CD4-positive, alpha-beta T cell treated with Interleukin-6 at 100 ng/mL for 8 hours (primary cell): ENCODE measurements at places on chromosomes 12 and 14.

- no peak for DNase-seq
Measured at GRCh38 chr14:92655419-92656201, 92.8 kb downstream of the LGMN start.

- no peak for DNase-seq
Measured at GRCh38 chr14:69298131-69299071, 38.4 kb downstream of the GALNT16 start.

GRCh38 chr12:106248312-106248845 is 559 bp upstream of the CKAP4 start:
- DNase-seq = peak; percentile 7

DNA sequence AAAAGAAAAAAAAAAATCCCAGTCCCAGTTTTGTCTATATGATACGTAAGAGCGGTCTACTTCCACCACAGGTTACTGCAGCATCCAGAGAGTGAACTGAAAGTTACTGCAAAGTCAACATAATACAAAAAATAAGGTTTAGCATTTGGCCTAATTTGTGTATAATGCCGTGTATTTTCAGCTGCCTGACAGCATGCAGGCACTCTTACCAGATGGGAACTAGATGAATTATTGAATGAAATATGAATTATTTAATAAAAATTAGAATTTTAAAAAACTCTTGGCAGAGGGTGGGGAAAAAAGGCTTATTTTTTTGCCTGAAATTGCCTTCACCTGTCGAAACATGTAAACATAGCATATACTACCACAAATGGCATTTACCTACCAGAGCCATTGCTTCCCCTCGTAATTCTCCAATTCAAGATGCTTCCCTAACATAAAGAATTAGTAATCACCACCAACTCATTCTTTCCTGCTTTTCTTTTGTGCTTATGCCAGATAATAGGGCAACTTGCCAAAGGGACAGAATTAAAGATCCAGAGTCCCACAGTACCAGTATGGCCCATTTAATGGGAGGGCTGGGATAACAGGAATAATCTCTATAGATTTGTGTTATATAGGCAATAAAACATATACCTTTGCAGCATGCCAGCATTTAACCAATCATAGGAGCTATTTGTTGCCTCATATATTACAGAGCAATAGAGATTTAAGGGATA is 31.1 kb downstream of the ATF7 start:
- no peak for DNase-seq

- DNase-seq = no peak
Measured at GRCh38 chr14:70094631-70095030, 94.1 kb downstream of the SLC8A3 start.

DNA sequence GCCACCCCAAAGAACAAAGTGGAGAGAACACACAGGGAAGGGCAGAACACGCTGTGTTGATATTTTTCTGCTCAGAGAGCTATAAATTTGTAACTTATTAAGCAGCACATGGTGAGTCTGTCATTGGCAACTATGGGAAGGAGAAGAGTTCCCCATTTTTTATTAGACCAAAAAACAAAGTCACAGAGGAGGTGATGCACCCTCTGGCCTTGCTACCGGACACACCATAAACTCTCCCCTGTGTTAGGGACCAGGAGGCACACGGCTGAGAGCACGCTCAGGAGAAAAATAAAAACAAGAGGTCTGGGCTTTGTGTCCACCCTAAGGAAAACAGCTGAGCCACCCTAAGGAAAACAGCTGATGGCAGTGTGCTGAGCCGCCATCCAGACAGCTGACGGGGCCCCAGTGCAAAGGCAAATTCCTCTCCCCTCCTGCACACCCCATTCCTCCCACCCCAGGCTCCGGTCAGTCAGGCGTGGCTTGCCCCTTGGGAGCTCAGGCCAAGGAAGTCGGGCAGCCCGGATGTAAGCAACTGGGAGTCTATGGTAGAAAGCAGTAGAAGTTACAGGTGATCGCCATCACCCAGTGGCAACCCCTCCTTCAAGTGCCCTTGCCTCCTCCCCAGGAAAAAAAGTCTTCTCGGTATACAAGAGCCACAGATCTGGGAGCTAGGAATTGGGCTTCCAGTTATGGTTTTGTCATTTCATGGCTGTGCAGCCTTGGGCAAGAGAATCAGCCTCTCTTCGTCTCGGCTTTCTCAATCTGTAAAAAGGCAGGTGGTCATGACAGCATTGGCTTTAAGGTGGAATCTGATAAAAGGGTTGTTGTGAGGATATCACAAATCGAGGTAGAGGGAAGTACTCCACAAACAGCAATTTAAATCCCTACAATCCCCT is 2.4 kb downstream of the PXN start:
- DNase-seq = no peak

DNA sequence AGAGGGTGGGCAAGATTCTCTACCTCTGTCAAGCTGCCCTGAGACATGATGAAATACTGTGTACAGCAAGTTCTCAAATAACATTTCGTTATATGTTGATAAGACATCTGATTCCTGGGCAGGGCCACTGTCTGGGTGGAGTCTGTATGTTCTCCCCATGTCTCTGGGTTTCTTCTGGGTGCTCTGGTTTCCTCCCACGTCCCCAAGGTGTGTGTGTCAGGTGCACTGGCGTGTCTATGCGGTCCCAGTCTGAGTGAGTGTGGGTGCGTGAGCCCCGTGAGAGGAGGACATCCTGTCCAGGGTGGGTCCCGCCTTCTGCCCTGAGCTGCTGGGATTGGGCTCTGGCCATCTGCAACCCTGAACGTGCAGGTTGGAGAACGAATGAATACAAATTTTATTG is 29.6 kb downstream of the KCTD10 start:
- DNase-seq = no peak

DNA sequence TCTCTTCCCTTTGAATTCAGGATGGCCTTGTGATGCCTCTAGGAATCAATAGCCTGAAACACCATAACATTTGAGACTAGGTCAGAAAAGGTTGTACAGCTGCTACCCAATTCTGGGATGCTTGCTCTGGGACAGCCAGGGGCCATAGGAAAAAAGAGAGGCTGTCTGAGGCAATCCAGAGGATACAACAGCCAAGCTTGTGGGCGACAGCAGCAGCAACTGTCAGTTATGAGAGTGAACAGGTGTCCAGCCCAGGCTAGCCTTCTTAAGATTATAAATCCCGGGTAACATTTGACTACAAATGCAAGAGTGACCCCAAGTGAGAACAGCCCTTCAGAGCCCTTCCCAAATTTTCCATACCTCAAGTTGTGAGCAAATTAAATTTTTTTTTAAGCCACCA is 11.1 kb downstream of the DCN start:
- DNase-seq = no peak

- DNase-seq = no peak
Measured at GRCh38 chr12:77916276-77916675, 85.6 kb downstream of the NAV3 start.

DNA sequence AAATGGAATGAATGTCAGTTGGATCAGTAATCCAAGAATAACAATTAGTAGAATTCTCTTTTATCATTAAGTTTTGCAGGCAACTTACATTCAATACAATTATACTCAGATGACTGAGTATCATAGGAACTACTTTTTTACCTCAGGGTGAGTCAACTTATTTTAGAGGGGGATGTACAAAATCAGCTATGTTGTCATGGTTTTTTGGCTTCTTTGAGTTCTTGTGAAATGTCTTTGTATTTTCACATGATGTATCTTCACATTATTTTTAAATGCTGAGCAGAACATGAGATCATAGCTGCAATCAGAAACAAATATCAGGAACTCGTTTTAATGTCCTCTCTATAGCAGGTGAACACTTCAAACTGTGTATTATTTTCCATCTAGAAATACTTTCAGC is 65.3 kb upstream of the PTPRR start:
- DNase-seq = no peak

GRCh38 chr12:12529783-12530421 is 32.8 kb downstream of the DUSP16 start:
- no peak for DNase-seq

DNA sequence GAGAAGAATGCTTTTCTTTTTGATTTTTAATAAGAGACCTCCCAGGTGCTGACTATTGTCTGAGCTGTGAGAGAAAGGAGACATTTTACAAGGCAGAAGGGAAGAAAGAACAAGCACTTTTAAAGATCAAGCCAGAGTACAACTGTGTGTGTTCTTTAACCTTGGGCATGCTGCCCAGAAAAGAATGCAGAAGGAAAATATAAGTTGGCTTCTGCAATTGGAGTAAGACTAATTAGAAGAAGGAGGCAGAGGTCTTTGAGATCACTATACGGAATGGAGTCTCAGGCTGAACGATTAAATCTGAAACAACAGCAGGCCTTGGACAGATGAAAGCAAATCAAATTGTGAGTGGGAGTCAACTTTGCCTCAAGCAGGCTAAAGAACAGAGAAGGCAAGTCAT is 230.5 kb downstream of the ATP23 start:
- DNase-seq = no peak

- DNase-seq = no peak
Measured at GRCh38 chr12:26825459-26826016, 7.5 kb downstream of the ITPR2 start.
